Umbilical cord (tissue), 2 donors: ENCODE measurements at places on chromosomes 5 and 9. TPM values are rescaled to one million over a fixed set of nuclear protein-coding genes. Genes with fewer than 3 reads are reported as not detected.
A peak's percentile ranks its signal among the peaks of the same experiment; 100 is the strongest.

DNA sequence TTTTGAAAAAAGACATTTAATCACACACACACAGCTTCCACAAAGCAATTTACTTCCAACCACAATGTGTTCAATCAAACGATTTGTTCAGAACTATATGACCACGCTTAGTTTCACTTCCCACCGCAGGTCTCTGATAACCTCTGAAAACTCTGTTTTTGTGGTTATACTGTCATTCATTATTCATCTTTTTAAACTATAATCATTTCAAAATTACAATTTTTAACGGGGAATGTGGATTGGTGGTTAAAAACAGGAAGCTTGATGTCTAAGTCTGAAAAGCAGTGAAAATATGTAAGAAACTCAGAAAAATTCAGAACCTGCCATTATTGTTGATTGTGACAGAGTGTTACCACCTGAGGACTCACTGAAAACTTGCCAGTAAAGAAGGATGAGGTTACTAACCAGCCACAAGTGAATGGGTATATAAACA, 12.7 kb upstream of the TMEM174 start:
- DNase-seq: no peak

GRCh38 chr5:148607406-148607805, 46.9 kb downstream of the HTR4 start:
- no peak for DNase-seq

PCDHB3 gene
- total RNA-seq: 0.72 TPM

HSPB3 gene
- total RNA-seq: 14.2 TPM

DNA sequence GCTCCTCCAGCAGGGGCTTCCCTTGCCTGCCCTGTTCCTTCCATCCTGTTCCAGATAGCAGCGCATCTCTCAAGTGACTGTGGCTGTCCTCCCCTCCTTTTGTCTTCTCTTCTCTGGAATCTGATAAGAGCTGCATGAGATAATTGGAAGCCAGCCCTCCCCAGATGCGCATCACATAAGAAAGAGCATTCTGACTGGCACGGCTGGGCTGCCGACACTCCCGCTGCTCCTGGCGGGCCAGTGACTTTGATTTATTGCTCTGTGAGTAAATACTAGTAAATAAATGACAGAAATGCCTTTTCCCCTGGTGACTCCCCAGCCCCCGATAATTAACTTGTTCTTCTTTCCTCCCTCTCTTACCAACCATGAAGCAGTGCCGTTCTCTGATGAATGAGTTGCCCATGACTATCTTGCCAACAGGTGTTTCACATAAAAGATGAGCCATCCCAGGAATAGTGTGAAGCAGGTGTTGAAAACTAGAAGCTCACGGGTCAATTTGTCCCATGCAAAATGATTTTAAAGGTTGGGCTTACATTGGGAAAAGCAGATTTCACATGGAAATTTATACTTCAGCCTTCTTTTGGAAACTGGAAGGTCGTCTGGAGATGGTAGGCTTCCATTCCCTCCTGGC, 212.3 kb downstream of the ERCC6L2 start:
- DNase-seq: no peak

SOHLH1 gene
- total RNA-seq: not detected

LYRM7 gene
- total RNA-seq: 8.4 TPM

- DNase-seq: no peak
Measured at GRCh38 chr5:159212657-159213462, 3.5 kb upstream of the RNF145 start.

GRCh38 chr5:6359555-6360322, 18.6 kb downstream of the MED10 start:
- no peak for DNase-seq

DNA sequence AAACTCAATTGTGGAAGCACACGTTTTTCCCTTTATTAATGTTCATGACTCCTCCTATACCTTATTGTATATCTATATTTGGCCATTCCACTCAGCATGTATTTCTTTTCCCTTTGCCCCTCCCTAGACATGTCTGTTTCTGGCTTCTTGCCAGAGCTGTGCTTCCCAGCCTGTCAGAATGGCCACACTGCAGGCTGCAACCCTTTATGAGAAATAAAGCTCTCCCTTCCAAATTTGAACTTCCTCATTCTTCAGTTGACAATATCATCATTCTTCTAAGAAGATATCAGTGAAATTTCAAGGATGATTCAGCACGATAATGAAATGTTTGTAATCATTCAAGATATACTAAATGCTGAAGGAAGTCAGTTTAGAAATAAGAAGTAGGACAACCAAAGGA, 107.6 kb upstream of the PRSS3 start:
- DNase-seq: peak; percentile 66

PCDHA1 gene
- total RNA-seq: 5.3 TPM

- no peak for DNase-seq
Measured at GRCh38 chr9:76038431-76038830, 148.0 kb downstream of the PCSK5 start.

DNA sequence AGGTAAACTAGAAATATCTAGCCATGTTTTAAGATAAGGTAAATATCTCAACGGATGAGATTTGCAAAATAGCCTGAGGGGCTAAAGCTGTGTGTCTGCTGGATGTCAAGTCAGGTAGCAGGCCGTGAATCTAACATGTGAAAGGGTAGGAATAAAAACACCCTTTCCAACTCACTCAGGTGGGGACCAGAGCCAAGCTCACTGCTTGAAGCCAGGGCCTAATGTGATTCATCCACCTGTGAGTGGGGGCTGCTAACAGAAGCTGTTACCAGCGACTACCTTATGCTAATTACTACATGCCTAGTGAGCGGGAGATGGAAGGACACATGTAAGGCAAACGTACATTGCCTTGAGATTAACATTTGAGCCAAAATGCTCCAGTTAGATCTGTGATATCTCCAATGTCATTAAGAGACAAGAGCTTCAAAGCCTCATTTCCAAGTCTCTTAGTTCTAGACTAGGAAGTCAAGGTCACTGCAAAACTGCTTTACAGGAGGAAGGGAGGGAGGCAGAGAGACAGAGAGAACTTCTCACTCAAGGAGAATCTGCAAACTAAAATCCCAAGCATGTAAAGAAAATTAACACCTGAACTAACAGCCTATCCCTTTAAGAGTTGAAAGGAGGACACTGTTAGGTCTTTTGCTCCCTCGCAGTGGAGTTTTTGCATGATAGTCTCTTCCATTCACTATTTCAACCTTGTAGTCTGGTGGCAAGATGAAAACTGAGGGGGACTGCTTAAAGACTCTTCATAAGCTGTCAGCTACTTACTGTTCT, 141.6 kb upstream of the RPS23 start:
- DNase-seq: peak; percentile 32
